ENCODE measurements at places on chromosomes 16 and 17.

GRCh38 chr17:49210158-49211029, at the start of the genes ABI3 and GNGT2:
Gene ABI3, plus strand, starts transcription at chr17:49210707. Its CDS starts 18 bp downstream, at chr17:49210725.
Gene GNGT2, minus strand, starts transcription at chr17:49210574. Its CDS starts 3,152 bp downstream, at chr17:49207422.
- DNase-seq = peak; percentile 25

DNA sequence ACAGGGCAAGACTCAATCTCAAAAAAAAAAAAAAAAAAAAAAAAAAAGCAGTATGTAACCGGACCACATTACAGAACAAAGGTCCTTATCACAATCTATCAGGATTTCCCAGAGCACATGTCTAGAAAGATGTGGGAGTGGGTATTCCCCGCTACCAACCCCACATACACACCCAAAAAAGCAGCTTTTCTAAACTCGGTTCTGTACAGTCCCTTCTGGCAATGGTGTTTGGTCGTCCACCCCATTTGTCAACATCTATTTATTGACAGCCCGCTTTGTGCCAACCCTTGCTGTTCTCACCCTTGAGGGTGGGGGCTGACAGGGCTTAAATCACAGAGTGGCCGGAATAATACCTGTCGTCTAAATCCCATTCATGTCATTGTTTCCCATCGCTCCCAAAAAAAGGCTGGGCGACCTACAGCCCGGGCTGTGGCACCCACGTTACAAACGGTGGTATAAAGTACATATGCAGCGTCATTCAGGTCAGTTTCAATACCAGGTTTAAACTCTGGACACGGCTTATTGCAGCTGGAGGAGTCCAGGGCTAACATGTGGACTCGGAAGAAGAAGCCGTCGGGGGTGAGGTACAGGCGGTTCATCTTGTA, 3.6 kb downstream of the C17orf58 start:
- no peak for DNase-seq

DNA sequence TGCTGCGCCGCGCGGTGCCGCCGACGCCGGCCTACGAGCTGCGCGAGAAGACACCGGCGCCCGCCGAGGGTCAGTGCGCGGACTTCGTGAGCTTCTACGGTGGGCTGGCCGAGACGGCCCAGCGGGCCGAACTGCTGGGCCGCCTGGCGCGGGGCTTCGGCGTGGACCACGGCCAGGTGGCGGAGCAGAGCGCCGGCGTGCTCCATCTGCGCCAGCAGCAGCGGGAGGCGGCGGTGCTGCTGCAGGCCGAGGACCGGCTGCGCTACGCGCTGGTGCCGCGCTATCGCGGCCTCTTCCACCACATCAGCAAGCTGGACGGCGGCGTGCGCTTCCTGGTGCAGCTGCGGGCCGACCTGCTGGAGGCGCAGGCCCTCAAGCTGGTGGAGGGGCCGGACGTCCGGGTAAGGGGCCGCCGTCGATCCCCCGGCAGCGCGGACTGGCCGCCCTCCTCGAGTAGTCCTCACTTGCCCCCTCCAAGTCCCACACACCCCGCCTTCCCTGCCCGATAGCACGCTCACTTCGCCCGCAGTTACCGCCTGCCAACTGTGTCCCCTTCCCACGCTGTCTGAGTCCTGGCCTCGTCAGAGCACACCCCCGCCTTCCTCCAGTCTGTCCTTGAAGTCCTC, 470 bp downstream of the MLYCD start:
- no peak for DNase-seq

- DNase-seq = no peak
Observed at GRCh38 chr17:57440522-57441269, 184.4 kb downstream of the MSI2 start.

GRCh38 chr17:20266806-20267458, 200.4 kb downstream of the LGALS9B start:
- DNase-seq = no peak

DNA sequence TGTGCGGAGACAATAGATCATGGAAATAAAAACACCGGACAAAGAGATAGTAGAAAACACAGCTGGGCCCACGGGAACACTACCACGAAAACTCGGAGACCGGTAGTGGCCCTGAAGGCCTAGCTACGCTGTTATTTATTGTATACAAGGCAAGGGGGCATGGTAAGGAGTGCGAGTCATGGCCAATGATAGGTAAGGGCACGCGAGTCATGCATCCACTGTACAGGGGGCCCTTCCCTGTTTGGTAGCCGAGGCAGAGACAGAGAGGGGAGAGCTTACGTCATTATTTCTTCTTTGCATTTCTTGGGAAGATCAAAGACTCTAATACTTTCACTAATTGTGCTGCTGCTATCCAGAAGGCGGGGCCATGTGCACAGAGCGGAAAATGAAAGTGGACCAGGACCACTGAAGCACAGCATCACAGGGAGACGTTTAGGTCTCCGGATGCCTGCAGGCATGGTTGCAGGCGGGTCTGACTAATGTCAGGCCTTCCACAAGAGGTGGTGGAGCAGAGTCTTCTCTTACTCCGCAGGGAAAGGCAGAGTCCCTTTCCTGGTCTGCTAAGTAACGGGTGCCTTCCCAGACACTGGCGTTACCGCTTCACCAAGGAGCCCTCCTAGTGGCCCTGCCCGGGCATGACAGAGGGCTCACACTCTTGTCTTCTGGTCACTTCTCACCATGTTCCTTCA, 74.4 kb upstream of the ARL4D start:
- DNase-seq = no peak

GRCh38 chr17:6160911-6161855, 91.0 kb downstream of the WSCD1 start:
- no peak for DNase-seq

DNA sequence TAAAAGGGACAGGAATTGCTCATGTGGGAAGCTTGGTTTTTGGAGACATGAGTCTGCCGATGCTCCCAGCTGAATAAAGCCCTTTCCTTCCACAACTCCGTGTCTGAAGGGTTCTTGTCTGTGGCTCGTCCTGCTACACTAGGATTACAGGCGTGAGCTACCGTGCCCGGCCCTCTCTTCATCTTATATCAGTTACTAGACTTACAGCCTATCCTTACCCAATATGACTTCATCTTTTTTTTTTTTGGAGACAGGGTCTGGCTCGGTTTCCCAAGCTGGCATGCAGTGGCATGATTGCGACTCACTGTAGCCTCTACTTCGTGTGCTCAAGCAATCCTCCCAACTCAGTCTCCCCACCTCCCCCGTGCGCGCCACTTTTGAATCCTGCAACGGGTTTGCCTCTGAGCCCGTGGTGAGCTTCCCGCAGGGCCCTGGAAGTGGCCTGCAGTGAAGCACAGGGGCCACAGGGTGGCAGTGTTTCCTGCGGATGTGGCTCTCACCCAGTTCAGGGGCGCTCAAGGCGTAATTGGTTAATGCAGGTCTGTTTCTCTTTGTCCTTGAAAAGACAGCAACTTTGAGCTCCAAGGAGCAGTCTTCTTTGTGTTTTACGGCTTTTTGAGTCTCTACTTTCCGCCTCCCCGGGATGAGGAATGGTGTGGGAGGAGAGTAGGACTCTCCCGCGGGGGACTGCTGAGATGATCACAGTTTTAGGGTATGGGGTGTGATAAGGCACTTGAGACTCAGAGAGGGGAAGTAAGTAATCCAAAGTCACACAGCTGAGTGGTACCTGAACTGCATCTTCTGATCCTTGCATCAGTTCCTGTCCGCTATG, 22.7 kb upstream of the GPRC5B start:
- DNase-seq = peak; percentile 70

DNA sequence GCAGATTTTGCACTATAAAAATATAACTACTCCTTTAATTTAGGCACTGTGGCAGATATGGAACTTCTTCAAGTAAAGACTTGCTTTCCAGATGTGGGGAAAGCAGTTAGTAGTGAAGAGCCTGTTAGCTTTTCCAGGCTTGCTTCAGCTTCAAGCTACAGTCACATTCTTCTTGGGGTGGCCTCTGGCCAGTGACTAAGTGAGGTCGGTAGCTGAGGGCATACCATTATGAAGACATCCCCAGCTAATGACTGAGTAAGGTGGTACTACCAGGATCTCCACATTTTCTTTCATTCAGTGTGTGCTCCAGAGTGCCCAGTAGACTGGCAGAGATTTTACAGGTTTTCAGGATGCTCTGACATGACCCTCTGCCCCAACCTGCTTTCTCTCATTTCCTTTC, 167.1 kb upstream of the KIF2B start:
- DNase-seq = no peak

GRCh38 chr16:17447101-17447569, 23.6 kb downstream of the XYLT1 start:
- DNase-seq = no peak

GRCh38 chr17:28889996-28890395, 7.5 kb downstream of the FLOT2 start:
- DNase-seq = no peak

- DNase-seq = no peak
Observed at GRCh38 chr16:78927766-78928165, 672.8 kb downstream of the MAF start.

DNA sequence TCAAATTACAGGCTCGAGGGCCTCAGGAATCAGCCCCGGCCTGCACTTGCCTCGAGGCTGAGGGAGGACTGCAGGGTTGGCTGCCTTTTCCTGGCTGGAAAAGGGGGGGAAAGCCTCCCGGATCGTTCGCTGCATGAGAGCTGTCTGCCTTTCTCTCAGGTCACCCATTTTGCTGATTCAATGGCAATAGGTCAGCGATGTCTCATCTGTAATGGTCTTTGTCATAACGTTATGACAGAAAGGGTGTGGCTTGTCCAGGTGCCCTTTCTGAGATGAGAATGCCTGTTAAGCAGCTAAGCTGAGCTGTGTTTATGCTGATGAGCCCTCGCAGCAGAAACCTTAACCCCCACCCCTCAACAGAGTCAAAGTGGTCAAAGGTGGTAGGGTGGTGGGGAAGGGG, 81.8 kb downstream of the AKAP1 start:
- no peak for DNase-seq

DNA sequence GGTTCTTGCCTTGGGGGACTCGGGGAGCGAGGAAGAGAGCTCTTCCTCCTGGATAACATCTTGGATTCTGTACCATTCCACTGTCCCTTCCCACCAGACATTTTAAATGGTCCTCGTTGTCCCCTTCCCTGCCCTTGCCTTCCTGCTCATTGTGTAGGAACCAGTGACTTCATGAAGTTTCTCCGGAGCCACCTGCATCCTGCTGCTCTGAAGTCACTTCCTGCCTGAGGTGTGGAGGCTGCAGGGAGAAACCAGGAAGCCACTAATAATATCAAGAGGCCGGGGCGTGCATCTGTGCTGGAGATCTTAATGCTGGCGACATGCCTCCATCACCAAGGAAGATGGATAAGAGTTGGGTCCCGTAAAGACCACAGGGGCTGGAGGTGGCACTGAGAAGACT, 6.2 kb upstream of the SLC16A13 start:
- DNase-seq = no peak
